Type B pancreatic cell (in vitro differentiated cells): ENCODE measurements at places on chromosomes 2 and 18. TPM values are rescaled to one million over a fixed set of nuclear protein-coding genes. Genes with fewer than 3 reads are reported as not detected.

The TNFAIP6 gene
- 0.87 TPM in 1 of 2 replicates, not detected in the other for total RNA-seq

The SLC4A5 gene
- total RNA-seq, result 1.5 and 6.4 TPM in 2 replicates

The MAP3K19 gene
- total RNA-seq, result 0.24 and 1.1 TPM in 2 replicates

DNA sequence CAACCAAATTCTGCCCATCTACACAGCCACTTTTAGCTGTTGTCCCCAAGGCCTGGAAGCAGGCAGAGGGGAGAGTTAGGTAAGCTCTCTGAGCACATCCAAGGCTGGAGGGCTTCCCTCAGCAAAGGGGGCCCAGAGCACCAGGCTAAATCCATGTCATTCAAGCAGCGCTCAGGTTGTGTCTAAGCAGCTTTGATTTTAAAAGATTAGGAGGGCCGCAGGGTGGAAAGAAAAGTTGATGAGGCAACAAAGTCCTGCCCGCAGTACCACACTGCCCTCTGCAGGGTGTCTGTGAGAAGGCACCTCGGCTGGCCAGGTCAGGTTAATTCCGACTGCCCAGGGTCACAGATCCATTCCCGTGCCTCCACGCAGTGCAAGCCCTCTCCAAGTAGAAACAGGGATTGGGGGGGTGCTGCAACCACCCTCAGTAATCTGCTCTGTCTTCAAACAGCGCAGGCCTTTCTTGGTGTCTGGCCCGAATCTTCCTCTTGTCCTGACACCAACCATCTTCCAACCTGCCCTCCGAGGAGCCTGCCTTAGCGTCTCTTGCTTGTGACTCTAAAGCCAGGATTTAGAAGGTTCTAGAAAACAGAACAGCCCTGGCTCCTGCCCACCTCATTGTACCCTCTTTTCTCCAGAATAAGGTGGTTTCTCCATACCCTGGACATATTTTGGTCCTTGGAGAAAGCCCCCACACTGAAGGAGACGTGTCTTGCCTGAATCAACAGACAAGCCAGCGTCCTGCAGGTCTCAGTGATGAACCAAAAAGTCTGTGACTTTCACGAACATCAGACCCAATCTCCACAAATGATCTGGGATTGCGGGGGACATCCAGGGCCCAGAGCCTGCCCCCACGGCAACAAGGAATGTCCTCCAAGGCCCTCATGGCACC, 289.2 kb downstream of the TNS1 start:
- peaks cover 32% of the 10 kb centered on the region for H3K4me1 ChIP-seq
- H3K4me3 ChIP-seq, result no peak overlapping the region
- no peaks in the 10 kb centered on the region for H3K36me3 ChIP-seq
- DNase-seq, result peak; percentile 88
- peaks cover 7% of the 10 kb centered on the region for H3K27me3 ChIP-seq

DNA sequence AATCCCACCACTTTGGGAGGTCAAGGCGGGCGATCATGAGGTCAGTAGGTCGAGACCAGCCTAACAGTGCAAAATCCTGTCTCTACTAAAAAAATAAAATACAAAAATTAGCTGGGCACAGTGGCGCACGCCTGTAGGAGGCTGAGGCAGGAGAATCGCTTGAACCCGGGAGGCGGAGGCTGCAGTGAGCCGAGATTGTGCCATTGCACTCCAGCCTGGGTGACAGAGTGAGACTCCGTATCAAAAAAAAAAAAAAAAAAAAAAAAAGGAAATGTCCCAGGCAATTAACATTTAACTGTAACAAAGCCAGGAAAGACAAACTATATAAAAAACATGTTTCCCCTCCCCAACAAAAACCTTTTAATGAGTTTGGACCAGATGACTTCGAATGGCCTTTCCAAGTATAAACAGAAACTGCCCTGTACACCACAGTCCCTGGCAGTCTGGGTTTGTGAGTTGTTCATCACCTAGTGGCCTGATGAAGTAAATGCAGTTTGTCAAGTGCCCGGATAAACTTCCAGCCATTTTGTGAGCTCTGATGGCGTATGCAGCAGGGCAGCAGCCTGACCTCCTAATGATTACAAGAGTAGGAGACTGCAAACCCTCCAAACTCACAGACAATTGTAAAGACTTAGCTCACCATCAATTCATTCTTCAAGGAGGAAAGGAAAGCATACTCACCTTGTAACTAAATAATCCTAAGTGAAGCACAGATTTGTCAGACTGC, 16.6 kb upstream of the PCBP1 start:
- H3K4me3 ChIP-seq, result peak overlapping the region; percentile 26
- H3K27me3 ChIP-seq, result no peaks in the 10 kb centered on the region
- H3K4me1 ChIP-seq, result peaks cover 13% of the 10 kb centered on the region
- peak overlapping the region; percentile 89 for H3K27ac ChIP-seq
